ENCODE measurements at places on chromosomes 5 and 9.

DNA sequence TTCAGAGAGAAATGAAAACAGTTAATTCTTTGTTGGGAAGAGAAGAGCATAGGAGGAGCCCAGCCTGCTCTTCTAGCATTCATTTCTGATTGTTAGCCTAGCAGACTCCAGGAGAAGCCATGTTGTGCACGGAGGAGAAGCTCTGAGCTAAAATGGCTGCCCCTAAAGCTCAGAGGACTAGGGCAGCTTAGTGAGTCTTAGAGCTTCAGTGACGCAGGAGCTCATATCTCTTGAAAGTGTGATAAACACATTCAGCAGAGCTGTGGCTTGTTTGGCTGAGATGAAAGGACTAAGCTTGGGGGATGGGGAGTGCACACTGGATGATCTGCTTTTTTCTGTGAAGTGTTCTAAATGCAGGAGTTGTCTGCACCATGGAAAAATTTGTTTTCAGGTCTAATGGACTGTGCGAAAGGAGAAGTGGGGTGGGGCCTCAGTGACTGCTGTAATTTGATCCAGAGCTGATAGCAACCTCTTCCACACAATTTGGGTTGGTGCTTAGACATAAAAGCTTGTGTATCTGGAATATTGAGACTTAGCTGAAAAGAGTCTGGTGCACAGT is 58.5 kb downstream of the ZNF462 start:
- peak; percentile 69 for ATAC-seq

DNA sequence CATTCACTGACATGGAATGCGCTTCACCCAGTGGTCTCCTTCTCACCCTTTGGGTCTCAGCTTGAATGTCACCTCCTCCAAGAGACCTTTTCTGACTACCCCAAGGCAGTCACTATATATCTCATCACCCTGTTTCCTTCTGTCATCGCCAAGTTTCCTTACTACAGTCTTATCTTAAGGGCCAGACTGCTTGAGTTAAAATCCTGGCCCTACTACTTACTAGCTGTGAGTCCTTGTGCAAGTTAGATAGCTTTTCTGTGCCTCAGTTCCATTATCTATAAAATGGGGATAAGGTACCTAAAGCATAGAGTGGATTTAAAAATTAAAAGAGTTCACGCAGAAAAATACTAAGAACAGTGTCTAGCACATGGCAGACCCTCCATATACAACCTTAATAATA is 132.4 kb downstream of the GABBR2 start:
- ATAC-seq = no peak

- no peak for ATAC-seq
These were observed 140.0 kb downstream of the MUSK start for GRCh38 chr9:110808599-110808980.

DNA sequence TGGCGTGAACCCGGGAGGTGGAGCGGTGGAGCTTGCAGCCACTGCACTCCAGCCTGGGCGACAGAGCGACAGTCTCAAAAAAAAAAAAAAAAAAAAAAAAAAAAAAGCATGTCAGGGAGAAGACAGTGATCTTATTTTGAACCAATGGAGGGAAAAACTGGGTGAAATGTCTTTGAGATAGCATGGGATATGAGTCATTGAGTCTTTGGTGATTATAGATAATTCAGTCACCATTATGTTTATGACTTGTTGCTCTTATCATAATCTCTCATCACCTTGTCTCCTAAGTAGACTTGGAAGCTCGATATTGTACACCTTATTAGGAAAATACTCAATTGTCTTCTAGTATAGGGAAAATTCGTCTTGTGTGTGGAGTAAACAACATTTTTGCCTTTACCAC is 55.1 kb upstream of the KDM4C start:
- ATAC-seq = no peak

DNA sequence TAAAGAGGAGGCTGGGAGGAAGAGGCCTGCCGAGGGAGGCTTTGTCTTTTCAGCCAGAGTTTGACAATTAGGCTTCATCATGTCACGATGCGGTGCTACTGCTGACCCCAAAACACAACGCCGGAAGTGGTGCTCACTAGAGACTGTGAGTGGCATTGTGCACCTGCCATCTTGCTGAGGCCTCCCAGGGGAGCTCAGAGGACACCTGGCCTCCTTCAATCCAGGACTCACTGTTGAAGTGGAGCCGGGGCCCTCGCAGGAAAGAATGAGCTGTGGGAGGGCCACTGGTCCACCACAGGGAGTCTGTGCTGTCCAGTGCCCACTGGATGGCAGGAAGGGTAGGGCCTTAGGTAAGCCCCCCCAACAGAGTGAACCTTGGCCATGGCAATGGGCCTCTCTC is 12.7 kb upstream of the SLC25A48 start:
- ATAC-seq = no peak

- ATAC-seq = no peak
These were observed 16.2 kb upstream of the NDUFB6 start for GRCh38 chr9:32589083-32589723.

- ATAC-seq = no peak
These were observed 186.9 kb upstream of the TRIM32 start for GRCh38 chr9:116499986-116500871.

DNA sequence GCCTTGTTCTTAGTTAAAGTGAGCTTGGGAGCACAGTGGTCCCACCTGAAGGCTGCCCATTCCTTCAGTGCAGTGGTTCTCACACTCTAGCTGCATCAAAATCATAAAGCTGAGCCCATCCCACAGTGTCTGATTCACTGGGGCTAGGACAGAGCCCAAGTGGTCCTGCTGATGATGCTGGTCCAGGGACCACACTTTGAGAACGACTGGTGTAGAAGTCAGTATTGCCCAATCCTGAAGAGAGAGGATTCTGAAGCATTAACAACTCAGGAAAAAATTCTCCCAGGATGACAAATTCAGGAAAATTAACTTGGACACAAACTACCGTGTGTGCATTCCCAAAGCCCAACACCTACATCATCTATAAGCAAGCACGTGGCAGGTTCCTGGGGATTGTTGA is 176.2 kb downstream of the GABBR2 start:
- no peak for ATAC-seq

DNA sequence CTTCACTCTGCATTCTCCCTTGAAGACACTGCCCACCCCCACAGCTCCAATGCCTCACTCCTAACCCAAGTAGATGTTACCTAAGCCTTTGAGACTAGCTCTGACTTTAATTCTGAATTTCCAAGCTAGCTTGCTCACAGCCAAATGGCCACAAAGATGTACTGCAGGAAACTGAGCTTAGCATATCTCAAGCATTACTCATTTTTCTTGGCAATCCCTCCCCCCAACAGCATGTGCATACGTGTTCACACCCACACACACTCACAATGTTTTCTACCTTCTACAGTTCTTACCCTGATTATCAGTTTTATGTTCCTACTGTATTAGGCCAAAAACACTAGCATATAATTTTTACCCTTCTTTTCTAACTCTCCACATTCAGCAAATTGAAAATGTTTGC is 13.7 kb upstream of the GRIA1 start:
- ATAC-seq = no peak

- ATAC-seq = no peak
These were observed 21.0 kb upstream of the TOR1B start for GRCh38 chr9:129781981-129782380.

DNA sequence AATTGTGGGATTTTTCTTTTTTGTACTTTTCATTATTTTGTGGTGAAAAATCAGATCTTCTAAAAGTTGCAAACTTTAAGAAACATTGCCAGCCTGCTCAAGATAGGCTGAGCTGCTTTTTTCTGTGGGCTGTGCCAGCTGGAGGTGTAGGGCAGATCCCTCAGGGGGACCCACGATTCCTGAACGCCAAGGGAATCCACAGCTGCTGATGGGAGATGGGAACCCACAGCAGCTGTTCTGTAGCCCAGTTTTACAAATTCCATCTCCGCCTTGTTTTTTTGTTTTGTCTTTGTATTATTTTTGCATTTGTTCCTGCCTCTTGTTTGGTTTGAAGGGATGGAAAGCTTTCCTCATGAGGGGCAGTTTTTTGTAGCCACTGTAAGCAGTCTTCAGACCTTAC is 91.0 kb downstream of the WWC1 start:
- ATAC-seq = no peak

DNA sequence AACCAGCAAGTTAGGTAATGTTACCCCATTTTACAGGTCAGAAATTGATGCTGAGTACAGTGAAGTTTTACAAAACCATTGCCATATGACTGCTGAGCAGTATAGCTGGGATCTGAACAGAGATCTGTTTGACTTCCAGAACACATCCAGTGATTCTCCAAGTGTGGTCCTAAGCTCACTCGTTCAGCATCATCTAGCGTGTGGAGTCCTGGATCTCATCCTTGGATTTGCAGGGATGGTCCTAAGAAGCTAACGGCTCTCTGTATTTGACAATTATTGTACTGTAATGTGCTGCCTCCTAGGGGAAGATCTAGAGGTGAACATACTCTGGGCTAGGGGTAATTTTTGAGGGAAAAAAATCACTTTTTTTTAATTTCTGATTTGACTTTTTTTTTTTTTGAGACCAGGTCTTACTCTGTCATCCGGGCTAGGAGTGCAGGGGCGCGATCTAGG is 1.4 kb downstream of the SLC26A2 start:
- no peak for ATAC-seq

DNA sequence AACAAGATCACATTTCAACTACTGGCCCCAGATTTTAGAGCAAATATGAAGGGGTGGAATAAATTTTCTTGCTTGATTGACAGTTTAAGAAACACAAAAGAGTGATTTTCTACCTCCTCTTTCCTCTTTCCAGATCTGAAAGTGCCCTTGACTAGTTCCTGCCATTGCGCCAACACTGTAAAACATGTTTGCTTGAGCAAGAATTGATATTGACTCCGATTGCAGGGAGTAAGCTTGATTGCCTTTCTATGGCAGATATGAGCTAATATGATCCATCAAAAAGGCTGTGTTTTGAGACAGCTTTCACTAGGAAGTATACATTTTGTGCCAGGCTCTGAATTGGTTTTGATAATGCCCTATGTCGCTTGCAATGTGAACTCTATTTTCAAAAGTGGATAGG is 508.8 kb downstream of the SEMA5A start:
- no peak for ATAC-seq

DNA sequence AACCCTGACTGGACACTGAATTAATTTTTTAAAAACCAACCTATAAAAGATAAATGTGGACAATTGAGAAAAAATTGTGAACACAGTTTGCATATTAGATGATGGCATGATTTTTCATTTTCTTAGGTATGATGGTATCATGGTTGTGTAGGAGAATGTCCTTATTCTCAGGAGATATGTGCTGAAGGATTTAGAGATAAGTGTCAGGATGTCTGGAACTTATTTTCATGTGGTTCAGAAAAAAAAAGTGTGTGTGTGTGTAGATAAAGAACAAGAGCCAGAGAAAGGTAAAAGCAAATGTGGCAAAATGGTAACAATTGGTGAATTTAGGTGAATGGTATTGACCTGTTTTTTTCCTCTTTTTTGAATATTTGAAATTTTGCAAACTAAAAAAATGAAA is 4.0 kb downstream of the GNPDA1 start:
- ATAC-seq = no peak

GRCh38 chr9:12414514-12414913 is 278.7 kb upstream of the TYRP1 start:
- ATAC-seq = no peak

DNA sequence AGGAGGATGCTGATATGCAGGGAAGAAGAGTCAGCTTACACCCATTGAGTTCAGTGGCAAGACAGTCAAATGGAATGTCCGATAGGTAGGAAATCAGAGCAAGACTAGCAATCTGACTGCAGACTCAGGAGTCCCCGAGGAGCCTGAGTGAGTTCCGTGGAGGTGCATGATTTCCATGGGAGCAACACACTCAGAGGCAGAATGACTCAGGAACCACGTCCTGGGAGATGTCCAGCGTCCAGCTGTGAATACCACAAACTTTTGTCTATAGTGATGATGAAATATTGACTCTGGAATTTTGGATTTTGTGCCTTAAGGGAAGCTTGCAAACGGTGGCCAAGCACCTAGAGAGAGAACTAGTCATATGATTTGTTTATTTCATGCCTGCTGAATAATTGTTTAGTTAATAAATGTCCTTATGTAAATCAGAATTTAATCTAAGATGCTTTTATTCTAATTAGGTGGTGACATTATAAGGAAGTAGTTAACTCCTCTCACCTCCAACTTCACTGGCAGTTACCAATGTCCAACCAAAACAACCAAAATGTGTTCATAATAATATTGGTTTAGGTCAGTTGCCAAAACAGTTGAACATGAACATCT is 100.4 kb downstream of the PDE4D start:
- peak; percentile 65 for ATAC-seq

DNA sequence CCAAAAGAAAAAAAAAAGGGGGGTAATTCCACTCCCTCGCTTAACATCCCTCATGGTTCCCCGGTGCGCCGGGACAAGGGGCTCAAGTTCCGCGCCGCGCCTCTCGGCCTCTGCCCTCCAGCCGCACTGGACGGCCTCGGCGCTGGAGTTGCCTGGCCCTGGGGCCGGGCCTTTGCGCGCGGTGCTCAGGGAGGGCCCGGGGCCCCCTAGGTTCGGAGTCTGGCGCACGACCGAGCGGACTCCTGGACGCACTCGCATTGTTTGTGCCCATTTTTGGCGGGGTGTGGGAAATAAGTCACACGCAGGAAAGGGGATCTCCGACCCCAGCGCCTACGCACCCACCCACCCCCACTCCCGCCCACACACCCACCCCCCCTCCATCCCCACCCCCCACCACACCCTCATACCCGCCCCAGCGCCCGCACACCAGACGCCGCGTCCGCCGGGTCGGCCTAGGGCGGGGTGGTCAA is 381 bp downstream of the MED22 start:
- ATAC-seq = peak; percentile 75

DNA sequence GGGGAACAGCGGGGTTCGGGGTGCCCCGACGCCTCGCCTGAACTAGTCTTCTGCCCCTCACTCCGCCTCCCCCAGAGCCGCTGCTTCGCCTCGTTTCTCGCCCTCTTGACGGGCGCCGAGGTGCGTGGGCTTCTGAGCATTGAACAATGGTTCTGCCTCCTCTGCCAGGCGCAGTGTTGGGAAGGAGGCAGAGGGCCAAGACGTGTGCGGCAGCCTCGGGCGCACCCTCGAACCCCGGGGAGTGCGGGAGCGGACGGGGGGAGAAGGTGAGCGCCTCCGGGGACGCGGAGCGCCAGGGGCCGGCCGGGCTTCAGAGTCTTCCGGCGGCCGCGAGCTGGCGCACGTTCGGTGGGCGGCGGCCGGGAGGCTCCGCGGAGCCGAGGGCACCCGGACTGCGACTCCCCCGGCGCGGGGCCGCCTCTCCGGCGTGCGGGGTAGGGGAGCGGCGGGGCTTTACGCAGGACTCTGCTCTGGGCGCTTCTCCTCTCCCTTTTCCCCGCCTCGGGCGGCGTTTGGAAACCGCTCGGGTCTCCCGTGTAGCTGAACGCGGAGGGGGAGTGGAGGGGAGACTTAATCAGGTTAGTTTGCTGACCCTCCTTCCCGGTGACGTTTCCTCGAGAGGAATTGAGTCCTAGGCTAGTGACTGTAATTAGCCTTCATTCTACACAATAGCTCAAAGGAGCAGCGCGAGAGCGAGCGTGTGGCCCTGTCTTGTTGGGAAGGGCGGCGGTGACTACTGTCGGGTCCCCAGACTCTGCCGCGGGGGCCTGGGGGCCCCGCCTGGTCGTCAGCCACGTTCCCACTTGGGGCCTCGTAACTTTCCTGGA is 1.1 kb downstream of the VLDLR start:
- peak; percentile 22 for ATAC-seq

Data from gastroesophageal sphincter (tissue), 4 donors.